Hematopoietic multipotent progenitor cell treated with erythropoietin and hydrocortisone succinate and interleukin-3 and kit ligand, for 4 days (in vitro differentiated cells): ENCODE measurements at places on chromosomes 2 and 18.
A peak's percentile ranks its signal among the peaks of the same experiment; 100 is the strongest.

DNA sequence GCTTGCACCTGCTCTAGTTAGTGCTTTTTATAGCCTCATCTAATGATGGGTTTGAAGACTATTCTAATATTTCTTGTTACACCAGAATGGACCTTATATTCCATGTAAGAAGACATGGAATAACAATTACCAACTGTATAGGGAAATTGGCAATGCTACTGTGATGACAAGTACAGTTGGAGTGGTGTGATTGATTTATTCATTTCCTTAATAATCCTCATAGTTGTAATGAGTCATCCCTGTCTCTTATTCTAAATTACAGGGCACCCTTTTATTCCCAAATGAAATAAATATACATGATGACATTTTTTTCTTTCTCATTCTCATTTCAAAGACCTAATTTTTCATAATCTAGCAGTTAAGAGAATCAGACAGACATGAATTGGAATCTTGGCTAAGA is 18.3 kb upstream of the TLK1 start:
- DNase-seq = no peak

DNA sequence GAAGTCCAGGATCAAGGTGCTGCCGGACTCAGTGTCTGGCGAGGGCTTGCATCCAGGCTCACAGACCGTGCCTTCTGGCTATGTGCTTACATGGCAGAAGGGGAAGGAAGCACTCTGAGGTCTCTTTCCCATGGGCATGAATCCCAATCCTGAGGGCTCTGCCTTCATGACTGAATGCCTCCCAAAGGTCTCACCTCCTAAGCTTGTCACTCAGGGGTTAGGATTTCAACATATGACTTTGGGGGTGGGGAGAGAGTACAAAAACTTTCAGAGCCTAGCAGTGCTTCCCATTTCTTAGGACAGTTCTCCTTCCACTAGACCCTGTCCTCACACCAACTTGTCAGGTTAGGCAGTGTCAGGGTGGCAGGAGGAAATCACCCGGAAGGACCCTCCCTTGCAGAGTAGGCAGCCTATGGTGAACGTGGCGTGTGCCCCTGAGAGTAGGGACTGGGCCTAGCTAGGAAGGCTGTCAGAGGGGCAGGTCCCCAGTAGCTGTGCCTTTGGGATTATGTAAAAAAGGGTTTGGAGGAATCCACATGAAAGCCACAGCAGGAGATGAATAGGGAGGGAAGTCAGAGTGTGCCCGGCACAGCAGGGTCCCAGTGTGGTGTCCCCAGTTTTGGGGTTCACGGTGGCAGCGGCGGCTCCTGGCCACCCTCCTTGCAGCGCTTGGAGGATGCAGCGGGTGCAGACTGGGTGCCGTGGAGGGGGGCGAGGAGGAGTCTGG is 233.3 kb downstream of the LDLRAD4 start:
- DNase-seq = peak; percentile 37

GRCh38 chr2:169095621-169096105 is 26.3 kb downstream of the DHRS9 start:
- peak; percentile 89 for DNase-seq

- DNase-seq = peak; percentile 61
Measured at GRCh38 chr18:74040459-74041332, 106.9 kb downstream of the FBXO15 start.

DNA sequence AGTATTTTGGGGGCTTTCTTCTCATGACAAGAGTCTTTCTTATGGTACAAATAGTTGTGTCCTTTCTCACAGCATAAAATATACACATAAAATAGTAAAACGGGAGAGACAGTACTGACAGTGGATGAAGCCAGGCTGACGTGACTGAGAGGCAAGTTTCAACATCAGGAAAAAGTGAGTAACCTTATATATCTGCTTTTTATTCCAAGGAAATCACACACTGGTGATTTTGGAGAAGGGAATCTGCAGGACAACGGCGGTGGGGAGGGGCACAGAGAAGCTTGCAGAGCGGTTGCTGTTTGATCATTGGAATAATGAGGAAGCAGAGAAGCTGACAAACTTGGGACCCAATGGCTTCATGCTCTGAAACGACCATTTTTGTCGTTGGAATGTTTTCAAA is 130.6 kb upstream of the ZNF236 start:
- no peak for DNase-seq

- DNase-seq = no peak
Measured at GRCh38 chr2:119204525-119204924, 19.1 kb upstream of the STEAP3 start.

GRCh38 chr2:128497461-128497860 is 178.8 kb upstream of the HS6ST1 start:
- DNase-seq = no peak

- DNase-seq = no peak
Measured at GRCh38 chr2:137348301-137348700, 583.0 kb downstream of the THSD7B start.

DNA sequence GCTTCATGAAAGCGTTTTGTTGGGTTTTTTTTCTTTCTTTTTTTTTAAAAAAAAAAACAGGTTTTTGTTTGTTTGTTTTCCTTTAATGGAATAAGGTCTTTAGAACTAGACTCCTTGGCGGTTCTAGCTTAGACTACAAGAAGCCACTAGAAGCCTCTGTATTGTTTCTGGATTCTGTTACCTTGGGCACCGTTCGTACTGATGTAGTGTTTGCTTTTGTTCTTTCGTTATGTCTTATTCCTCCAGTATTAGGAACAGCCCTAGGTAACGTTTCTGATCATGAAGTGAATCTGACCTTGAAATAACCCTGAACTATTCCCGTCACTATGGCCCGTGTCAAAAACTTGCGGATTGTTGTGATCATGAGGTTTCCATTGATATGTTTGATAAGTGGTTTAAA is 164.6 kb downstream of the PTGR3 start:
- DNase-seq = no peak

GRCh38 chr2:157480182-157480961 is 36.5 kb upstream of the CYTIP start:
- peak; percentile 18 for DNase-seq

DNA sequence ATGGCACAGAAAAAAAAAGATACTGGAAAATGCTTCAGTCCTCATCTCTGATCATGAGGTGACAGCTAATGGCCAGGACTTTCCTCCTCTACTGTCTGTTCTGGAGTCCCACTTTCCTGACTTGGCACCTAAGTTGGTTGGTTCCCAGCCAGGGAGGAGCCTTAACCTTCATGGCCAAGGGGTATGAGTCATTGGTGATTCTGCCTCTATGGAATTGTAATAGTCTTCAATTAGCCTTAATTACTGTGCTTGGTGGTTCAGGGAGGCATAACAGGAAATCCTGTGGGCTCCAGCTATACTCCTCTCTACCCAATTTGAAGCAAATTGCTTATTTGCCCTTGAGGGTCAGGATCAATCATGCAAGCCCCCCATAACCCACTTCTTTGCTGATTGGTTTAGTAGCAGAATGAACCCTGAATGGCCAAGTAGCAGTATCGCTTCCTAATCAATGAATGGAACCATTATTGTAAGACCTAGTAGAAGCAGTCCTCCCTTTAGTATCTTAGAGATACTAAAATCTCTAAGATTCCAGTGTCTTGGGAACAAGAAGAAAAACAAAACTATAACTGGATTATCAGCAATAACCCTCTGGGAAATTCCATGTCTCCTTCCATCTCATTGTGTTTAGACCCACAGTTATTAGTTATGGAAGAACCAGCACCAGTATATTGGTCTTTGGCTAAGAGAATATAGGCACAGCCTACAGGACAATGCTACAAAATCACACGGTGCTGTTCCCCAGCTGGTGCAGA is 109.0 kb downstream of the COL6A3 start:
- no peak for DNase-seq

DNA sequence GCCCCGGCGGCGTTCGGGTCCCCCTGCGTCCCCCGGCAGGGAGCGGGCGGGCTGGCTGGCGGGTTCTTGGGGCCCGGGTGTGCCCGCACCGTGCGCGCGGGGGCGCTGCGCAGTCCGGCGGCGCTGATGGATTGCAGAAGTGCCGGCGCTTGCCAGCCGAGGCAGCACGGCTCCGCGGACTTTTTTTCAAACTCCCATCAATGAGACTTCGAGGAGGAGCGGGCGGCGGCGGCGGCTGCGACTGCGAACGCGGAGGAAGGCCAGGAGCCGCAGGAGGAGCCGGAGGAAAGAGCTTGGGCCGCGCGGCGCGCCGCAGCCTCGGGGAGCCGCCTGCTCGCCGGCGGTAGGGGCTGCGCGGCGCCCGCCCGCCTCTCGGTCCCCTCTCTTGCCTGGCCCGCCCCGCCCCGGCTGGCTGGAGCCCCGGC is at the start of gene GLI2:
TSS of gene GLI2 (plus strand) at position 123 of the 425 bp plus-strand sequence. CDS start 61,453 bp downstream, outside the sequence.
- DNase-seq = peak; percentile 89

- DNase-seq = no peak
Measured at GRCh38 chr2:15914596-15915385, 25.6 kb upstream of the MYCN start.

DNA sequence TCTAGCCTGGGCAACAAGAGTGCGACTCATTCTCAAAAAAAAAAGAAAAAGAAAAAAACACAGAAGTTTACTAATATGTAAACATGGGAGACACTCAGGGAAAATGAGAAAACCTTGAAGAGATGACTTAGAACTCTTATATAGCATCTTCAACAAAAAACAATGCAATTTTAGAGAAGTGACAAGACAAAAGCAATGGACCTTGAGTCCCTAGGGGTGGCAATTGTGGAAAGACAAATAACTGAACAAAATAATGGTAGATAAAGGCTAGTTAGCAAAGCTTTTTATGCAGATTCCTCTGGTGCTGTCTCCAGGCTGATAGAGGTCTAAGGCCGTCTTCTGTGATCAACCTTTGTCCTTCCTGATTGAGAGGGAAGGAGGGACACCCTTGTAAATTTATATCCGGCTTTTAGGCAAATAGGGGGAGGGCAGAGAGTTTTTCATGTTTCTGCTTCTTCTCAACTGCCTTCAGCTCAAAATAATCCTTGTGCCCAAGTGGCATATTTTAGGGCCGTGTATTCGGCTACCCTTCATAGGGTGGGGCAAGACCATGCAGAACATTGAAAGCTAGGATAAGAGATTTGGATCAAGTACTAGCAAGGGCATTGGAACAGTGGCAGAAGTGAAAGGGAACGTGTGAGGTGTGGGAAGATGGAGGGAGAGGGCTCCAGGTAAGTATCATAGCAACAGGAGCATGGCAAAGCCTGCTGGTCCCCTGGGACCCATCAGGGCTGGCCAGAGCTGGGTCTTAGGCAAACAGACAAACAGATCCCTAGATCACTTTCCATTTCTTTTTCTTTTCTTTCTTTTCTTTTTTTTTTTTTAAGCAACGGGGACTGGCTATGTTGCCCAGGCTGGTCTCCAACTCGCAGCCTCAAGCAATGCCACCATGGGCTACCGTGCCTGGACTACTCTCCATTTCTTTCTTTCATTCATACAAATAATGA is 116.2 kb upstream of the STPG4 start:
- DNase-seq = no peak

DNA sequence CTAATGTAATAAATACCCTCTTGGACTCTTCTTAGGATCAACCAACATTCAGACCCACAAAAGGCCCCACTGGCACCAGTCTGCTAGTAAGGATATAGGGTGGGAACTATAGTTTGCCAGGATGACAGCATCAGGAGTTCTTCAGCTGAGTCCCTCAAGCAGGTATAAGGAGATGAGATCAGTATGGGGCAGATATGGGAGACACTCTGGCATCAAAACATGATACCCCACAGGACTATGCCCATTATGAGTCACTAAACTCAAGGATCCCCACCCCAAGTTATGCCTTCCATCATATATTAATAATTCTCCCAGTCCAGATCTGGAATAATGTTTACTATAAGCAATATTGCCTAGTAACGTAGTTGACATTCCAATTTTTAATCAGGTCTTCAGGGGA is 83.1 kb upstream of the CCDC141 start:
- no peak for DNase-seq
